HCT116 (cell line): ENCODE measurements at places on chromosomes 5 and 9. TPM values are rescaled to one million over a fixed set of nuclear protein-coding genes. Genes with fewer than 3 reads are reported as not detected.

- no peaks in the 10 kb centered on the region for H3K36me3 ChIP-seq
- H3K4me1 ChIP-seq = no peaks in the 10 kb centered on the region
- no peak for DNase-seq
- no peak overlapping the region for H3K27ac ChIP-seq
- peaks cover 57% of the 10 kb centered on the region for H3K27me3 ChIP-seq
These were observed 246.7 kb downstream of the GAS1 start for GRCh38 chr9:86700629-86701028.

GRCh38 chr9:91814753-91815152 lies 135.3 kb downstream of the ROR2 start:
- no peak for DNase-seq
- no peaks in the 10 kb centered on the region for H3K4me1 ChIP-seq
- no peak overlapping the region for H3K4me3 ChIP-seq
- H3K27ac ChIP-seq = no peak overlapping the region
- H3K36me3 ChIP-seq = no peaks in the 10 kb centered on the region

DNA sequence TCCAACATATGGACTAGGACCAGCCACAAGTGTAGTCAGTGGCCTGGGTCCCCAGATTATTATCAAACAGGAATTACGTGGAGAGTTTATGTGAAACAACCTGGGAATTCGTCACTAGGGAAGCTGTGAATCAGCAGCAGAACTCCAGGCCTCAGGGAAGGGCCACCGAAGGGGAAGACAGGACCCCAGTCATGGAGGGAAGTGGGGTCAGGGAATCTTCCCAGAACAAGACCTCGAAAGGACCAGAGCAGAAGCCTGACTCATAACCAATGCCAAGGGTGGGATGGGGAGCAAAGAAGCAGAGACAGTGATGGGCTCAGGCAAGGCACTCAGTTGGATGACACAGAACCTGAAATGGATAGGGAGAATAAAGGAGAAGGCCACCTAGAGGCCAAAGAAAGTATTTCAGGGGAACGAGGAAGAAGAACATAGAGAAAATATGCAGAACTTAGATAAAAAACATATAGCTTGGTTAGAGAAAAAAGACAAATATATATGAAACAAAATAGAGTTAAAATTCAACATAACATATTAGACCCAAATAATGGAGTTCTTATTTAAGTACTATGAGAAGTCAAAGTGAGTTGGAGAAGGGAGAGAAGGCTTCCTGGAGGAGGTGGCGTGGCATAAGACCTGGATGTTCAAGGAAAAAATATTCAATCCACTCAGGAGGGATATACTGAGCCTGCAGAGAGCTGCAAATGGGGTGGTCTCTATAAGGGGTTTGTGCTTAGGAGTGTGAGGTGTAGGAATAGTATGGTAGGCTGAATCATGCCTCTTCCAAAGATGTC lies 66.7 kb upstream of the CAST start:
- no peak overlapping the region for H3K4me3 ChIP-seq
- no peaks in the 10 kb centered on the region for H3K36me3 ChIP-seq
- DNase-seq = no peak
- H3K4me1 ChIP-seq = no peaks in the 10 kb centered on the region

DNA sequence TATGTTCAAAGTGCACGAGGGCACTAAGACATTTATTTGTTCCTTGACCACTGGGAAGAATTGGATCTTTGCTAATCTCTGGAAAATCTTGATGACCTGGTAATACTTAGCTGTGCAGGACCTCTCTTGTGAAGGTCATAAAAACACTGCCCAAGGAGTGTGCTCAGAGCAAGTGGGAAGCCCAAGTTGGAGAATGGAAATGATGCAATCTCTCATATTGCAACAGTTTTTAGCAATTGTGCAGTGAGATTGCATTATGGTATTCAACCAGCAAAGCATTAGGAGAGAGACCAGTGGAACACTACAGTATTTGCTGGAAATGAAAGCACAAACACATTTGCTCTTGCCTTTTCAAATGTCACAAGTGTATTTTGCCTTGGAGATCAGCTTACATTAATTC lies 34.5 kb downstream of the TXNDC8 start:
- no peak for DNase-seq
- H3K36me3 ChIP-seq = no peaks in the 10 kb centered on the region
- no peak overlapping the region for H3K27ac ChIP-seq
- H3K4me1 ChIP-seq = no peaks in the 10 kb centered on the region
- H3K4me3 ChIP-seq = no peak overlapping the region

Gene CCDC192
- not detected for total RNA-seq

GRCh38 chr9:79134654-79135053 lies 437.1 kb upstream of the TLE4 start:
- no peak overlapping the region for H3K4me3 ChIP-seq
- peak; percentile 12 for DNase-seq
- no peaks in the 10 kb centered on the region for H3K4me1 ChIP-seq
- no peaks in the 10 kb centered on the region for H3K36me3 ChIP-seq
- H3K27ac ChIP-seq = no peak overlapping the region

Gene LCN1
- not detected for total RNA-seq

Gene VLDLR
- total RNA-seq = 0.17 TPM

DNA sequence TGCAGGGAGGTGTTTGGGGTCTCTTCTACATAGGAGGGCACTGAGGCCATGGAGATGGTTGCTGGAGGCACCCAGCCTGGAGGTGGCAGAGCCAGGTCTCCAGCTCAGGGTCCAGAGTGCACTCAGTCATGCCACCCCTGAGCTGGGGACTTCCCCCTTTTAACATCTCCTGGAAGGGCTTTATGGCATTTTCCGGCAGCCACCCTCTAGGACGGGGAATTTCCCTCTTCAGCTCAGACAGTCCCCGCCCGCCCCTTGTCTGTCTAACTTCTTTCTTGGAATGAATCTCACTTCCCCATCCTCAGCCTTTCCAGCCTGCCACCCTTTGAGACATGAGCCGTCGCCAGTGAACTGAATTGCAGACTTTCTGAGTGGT lies 49.9 kb downstream of the COL15A1 start:
- H3K4me1 ChIP-seq = peaks cover 13% of the 10 kb centered on the region
- H3K27ac ChIP-seq = no peak overlapping the region
- H3K36me3 ChIP-seq = no peaks in the 10 kb centered on the region
- no peak for DNase-seq
- H3K27me3 ChIP-seq = no peaks in the 10 kb centered on the region

Gene FRMD3
- total RNA-seq = 0.89 TPM

GRCh38 chr9:4661165-4661564 lies 929 bp upstream of the PLPP6 start:
- no peak for DNase-seq
- peaks cover 14% of the 10 kb centered on the region for H3K4me1 ChIP-seq
- H3K36me3 ChIP-seq = no peaks in the 10 kb centered on the region

Gene CD72
- total RNA-seq = 1.6 TPM

DNA sequence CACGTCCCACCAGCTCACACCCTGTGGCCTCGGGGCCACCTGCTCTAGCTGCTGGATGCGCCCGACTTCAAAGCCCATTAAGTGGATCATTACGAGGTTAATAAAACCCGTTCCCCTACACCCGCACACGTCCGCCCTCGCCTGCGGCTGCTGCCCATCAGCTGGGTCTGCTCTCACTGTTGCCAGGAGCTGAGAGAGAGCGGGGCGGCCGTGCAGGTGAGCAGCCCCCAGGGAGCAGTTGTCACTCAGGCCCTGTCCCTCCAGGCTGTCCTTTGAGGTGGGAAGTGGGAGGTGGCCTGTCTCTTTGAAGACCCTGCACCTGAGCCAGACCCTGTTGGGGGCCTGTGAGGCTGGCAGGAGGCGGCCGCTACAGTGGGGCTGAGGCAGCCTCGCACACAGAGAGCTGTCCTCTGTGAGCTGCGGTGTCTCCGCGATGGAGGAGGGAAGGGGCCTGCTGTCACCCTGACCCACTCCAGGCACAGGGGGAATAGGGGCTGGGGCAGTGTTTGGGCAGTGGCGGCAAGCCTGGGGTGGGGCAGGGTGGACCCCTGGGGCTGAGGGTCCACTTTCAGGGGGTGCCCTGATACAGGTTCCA lies 12.8 kb upstream of the UNC5A start:
- no peak for DNase-seq
- H3K4me1 ChIP-seq = peaks cover 8% of the 10 kb centered on the region; the same call in 1 of the 2 replicates
- no peaks in the 10 kb centered on the region for H3K36me3 ChIP-seq
- H3K4me3 ChIP-seq = no peak overlapping the region
- no peak overlapping the region for H3K27ac ChIP-seq

DNA sequence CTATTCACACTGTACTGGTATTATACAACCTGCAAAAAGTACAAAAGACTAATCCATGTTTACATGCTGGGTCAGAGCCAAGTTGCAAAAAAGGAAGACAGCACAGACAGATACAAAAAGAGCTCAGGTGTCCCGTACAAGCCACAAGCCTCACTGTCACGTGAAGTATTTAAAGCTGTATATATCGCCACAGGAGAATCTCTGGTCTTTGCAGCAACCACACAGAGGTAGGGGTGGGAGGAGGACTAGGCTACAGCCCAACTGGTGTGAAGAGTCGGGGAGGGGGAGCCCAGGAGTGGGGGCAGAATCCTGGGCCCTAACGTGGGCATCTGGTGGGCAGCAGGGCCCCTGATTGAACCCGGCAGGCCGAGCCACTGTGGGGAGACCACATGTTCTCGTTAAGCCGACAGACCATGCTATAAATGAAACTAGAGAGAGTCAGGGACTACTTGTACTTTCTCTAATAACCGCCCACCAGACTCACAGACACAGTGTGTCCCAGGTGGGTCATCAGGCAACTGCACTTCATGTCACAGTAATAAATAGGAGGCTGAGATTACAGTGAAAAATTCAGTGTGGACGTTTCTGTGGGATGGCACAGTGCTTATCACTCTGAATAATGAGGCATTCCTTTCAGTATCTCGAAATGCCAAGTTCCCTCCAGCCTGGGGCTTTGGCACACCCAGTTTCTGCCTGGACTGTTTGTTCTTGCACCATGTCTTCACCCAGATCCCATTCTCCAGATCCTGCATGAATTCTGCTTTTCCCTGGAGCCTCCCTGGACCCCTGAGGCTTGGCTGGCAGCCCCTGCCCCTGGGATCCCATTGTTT lies 79.3 kb upstream of the SH3PXD2B start:
- H3K27me3 ChIP-seq = no peaks in the 10 kb centered on the region
- no peak for DNase-seq
- no peak overlapping the region for H3K4me3 ChIP-seq

DNA sequence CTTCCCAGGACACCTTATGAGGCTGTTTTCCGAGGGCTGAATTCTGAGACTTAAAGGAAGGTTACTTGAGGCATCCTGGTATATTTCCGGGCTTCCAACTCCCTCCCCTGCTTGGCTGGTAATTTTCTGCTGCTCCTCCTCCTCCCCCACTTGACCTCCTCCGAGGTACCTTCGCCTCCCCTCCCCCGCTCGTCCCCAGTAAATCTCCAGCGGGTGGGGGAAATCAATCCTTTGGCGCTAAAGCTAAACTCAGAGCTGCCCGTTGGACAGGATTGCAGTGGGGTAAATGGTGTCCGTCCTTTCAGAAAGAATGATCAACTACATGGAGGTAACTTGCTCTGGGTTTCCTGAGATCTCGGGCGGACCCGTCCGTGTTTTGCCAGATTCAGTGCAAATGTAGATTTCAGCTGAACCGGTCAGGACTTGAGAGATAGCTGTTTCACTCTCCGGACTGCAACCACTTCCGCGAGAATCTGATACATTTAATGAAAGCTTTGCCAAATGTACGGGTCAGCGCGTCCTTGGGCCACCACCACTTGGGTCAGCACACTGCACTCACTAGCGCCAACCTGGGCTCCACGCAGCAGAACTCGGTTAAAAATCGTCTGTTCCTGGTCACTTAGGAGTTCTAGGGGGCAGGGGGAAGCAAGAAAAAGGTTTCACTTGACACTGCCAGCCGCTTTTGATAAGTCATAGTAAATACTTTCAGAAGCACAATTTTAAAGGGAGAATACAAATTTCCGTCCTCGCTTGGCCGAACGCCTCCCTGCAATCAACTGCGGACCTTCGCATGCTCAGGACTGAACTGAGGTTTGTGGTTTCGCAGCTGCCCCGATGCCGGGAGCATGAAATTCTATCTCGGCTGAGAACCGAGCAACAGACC lies 4.6 kb upstream of the ISL1 start:
- no peaks in the 10 kb centered on the region; the same call in 1 of the 2 replicates for H3K4me1 ChIP-seq
- no peaks in the 10 kb centered on the region for H3K27me3 ChIP-seq
- no peak for DNase-seq
- H3K27ac ChIP-seq = no peak overlapping the region
- no peaks in the 10 kb centered on the region for H3K36me3 ChIP-seq

DNA sequence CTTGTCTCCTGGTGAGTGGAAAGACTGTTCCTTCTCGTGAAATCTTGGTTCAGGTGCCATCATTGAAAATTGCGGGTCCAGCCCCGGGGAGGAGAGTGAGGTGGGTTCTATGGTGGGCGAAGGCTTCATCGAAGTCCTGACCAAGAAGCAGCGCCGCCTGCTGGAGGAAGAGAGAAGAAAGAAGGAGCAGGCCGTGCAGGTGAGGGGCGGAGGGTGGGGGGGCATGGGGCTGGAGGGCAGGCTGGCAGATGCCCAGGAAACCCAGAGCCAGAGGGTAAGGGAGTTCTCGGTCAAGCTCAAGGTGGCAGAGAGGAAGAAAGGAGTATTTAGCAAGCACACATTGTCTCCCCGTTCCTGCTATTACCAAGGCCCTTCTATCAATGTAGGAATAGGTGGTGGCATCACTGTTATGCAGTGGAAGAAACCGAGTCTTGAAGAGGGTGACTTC lies 24.3 kb upstream of the POMT1 start:
- H3K4me1 ChIP-seq = no peaks in the 10 kb centered on the region
- no peak overlapping the region for H3K4me3 ChIP-seq
- peak; percentile 3 for DNase-seq
- no peaks in the 10 kb centered on the region for H3K27me3 ChIP-seq
- H3K27ac ChIP-seq = no peak overlapping the region

- no peaks in the 10 kb centered on the region for H3K4me1 ChIP-seq
- no peak for DNase-seq
- H3K4me3 ChIP-seq = no peak overlapping the region
- no peaks in the 10 kb centered on the region for H3K27me3 ChIP-seq
- no peak overlapping the region for H3K27ac ChIP-seq
These were observed 1094.9 kb downstream of the MAT2B start for GRCh38 chr5:164600274-164600673.

Gene GABBR2
- 0.15 TPM for total RNA-seq

- peaks cover 7% of the 10 kb centered on the region; the same call in 1 of the 2 replicates for H3K4me1 ChIP-seq
- DNase-seq = no peak
- peak overlapping the region; percentile 71 for H3K4me3 ChIP-seq
- no peak overlapping the region for H3K27ac ChIP-seq
- H3K36me3 ChIP-seq = no peaks in the 10 kb centered on the region
- no peaks in the 10 kb centered on the region for H3K27me3 ChIP-seq
These were observed 586 bp upstream of the PDZD2 start for GRCh38 chr5:31638345-31638744.

Gene LTC4S
- 5.0 TPM for total RNA-seq

Gene NPDC1
- total RNA-seq = 98.8 TPM

GRCh38 chr5:92283521-92283920 lies 900.4 kb upstream of the ARRDC3 start:
- no peaks in the 10 kb centered on the region for H3K4me1 ChIP-seq
- no peak overlapping the region for H3K27ac ChIP-seq
- DNase-seq = no peak
- H3K36me3 ChIP-seq = no peaks in the 10 kb centered on the region

Gene LRRC70
- total RNA-seq = 0.37 TPM

GRCh38 chr5:154849791-154850201 lies 607 bp downstream of the FAXDC2 start:
- no peak overlapping the region for H3K4me3 ChIP-seq
- no peaks in the 10 kb centered on the region for H3K27me3 ChIP-seq
- H3K4me1 ChIP-seq = no peaks in the 10 kb centered on the region
- H3K36me3 ChIP-seq = no peaks in the 10 kb centered on the region
- no peak overlapping the region for H3K27ac ChIP-seq

- H3K27ac ChIP-seq = no peak overlapping the region
- H3K36me3 ChIP-seq = no peaks in the 10 kb centered on the region
- DNase-seq = no peak
- no peak overlapping the region for H3K4me3 ChIP-seq
- H3K4me1 ChIP-seq = no peaks in the 10 kb centered on the region
- no peaks in the 10 kb centered on the region for H3K27me3 ChIP-seq
These were observed 111.0 kb downstream of the FBXL7 start for GRCh38 chr5:15611008-15611407.

Gene ERP44
- total RNA-seq = 9.4 TPM
